ENCODE measurements at places on chromosomes 2 and 18. TPM values are rescaled to one million over a fixed set of nuclear protein-coding genes. Genes with fewer than 3 reads are reported as not detected.

GRCh38 chr2:189514104-189514503, 66.5 kb downstream of the SLC40A1 start:
- DNase-seq: no peak
- no peaks in the 10 kb centered on the region for H3K4me1 ChIP-seq
- no peaks in the 10 kb centered on the region for H3K27me3 ChIP-seq
- no peak overlapping the region for H3K4me3 ChIP-seq
- no peaks in the 10 kb centered on the region for H3K36me3 ChIP-seq

GRCh38 chr2:30701782-30702181, 105.5 kb downstream of the CAPN13 start:
- no peak for DNase-seq
- H3K27me3 ChIP-seq: no peaks in the 10 kb centered on the region
- H3K4me3 ChIP-seq: no peak overlapping the region
- H3K4me1 ChIP-seq: peaks cover 18% of the 10 kb centered on the region
- H3K27ac ChIP-seq: no peak overlapping the region
- H3K36me3 ChIP-seq: no peaks in the 10 kb centered on the region

GRCh38 chr2:9112079-9112721, 94.4 kb upstream of the ASAP2 start:
- no peaks in the 10 kb centered on the region for H3K27me3 ChIP-seq
- H3K36me3 ChIP-seq: no peaks in the 10 kb centered on the region
- H3K4me3 ChIP-seq: no peak overlapping the region
- no peak for DNase-seq

DNA sequence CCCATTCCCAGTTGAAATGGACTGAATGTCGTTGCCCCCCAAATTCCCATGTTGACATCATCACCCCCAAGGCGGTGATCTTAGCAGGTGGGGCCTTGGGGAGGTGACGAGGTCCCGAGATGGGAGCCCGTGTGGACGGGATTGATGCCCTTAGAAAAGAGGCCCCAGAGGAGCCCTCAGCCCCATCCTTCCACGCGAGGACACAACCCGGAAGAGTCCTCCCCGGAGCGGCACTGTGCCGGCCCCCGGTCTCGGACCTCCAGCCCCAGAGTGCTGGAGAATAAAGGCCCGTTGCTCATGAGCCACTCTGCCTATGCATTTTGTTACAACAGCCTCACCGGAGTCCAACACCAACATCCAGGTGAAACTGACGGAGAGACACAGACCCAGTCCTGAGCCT, 30.4 kb upstream of the SALL3 start:
- H3K4me3 ChIP-seq: no peak overlapping the region
- no peaks in the 10 kb centered on the region for H3K4me1 ChIP-seq
- H3K36me3 ChIP-seq: no peaks in the 10 kb centered on the region
- H3K27ac ChIP-seq: no peak overlapping the region
- DNase-seq: no peak

- H3K4me1 ChIP-seq: peaks cover 11% of the 10 kb centered on the region
- no peaks in the 10 kb centered on the region for H3K27me3 ChIP-seq
- no peaks in the 10 kb centered on the region for H3K36me3 ChIP-seq
- H3K27ac ChIP-seq: no peak overlapping the region
- no peak for DNase-seq
These were observed 21.2 kb upstream of the NCKAP5 start for GRCh38 chr2:133589456-133589855.

DNA sequence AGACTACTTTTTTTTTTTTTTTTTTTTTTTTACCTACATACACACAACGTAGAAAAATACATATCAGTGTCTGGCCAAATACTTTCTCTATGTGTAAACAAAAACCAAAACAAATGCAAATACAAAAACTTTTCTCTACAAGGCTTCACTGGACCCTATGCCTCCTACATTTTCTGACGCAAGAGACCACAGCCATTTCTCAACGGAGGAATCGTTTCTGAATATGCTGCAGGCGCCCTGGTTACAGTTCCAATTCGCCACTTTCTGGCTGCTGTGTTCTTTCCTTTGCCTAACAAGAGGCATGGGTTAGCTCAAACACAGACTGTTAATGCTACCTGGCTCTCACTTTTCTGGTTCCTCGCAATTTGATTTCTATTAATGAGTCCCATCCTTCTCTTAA, 96.4 kb downstream of the EPB41L3 start:
- DNase-seq: no peak
- H3K4me3 ChIP-seq: no peak overlapping the region
- H3K4me1 ChIP-seq: no peaks in the 10 kb centered on the region
- H3K27ac ChIP-seq: no peak overlapping the region
- no peaks in the 10 kb centered on the region for H3K36me3 ChIP-seq

The DSC3 gene
- 0.22 TPM for polyA plus RNA-seq

The METTL8 gene
- polyA plus RNA-seq: 4.2 TPM

- H3K27ac ChIP-seq: no peak overlapping the region
- no peak overlapping the region for H3K4me3 ChIP-seq
- H3K36me3 ChIP-seq: no peaks in the 10 kb centered on the region
- no peaks in the 10 kb centered on the region for H3K4me1 ChIP-seq
These were observed 26.8 kb downstream of the ITM2C start for GRCh38 chr2:230891509-230891908.

DNA sequence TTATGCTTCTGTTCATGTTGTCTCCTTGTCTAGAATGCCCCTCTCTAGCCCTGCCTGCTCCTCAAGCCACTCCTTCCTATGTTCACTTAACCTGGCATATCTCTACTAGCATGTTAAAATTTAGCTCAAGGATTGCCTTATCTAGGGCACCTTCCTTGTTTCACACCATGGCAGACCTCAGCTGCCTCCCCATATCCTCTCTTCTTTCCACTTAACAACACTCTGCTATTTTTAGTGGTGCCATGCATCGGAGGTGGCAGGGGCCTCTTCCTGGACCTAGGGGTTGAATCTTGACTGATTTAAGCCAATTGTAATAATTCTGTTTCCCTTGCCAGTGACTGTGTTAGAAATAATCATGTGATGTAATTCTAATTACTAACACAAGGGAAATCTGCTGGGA, 36.9 kb upstream of the FAM98A start:
- no peak overlapping the region for H3K4me3 ChIP-seq
- no peaks in the 10 kb centered on the region for H3K4me1 ChIP-seq
- no peak for DNase-seq
- no peaks in the 10 kb centered on the region for H3K27me3 ChIP-seq

DNA sequence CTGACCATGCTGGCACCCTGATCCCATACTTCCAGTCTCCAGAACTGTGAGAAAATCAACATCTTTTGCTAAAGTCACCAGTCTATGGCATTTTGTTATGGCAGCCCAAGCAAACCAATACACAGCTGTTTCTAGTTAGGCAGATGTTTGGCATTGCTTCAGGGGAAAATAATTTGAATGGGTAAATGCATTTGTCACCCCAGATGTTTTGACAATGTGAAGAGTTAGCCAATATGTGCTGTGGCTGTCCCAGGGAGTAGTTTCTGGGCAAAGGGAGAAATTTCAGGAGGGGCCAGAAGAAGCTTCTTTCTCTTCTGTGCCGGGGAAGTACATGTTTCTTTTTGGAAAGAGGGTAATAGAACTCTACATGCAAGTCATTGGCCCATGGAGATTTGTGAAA, 619.0 kb downstream of the SLC4A3 start:
- no peaks in the 10 kb centered on the region for H3K36me3 ChIP-seq
- no peak overlapping the region for H3K4me3 ChIP-seq
- no peak overlapping the region for H3K27ac ChIP-seq

GRCh38 chr2:26363323-26363722, 16.7 kb upstream of the ADGRF3 start:
- no peak for DNase-seq
- no peak overlapping the region for H3K4me3 ChIP-seq
- H3K27ac ChIP-seq: no peak overlapping the region
- H3K36me3 ChIP-seq: peaks cover 20% of the 10 kb centered on the region

The ANO7 gene
- polyA plus RNA-seq: 0.69 TPM

The FASTKD2 gene
- 10.9 TPM for polyA plus RNA-seq

The SPATA3 gene
- not detected for polyA plus RNA-seq

The GKN2 gene
- polyA plus RNA-seq: not detected

GRCh38 chr18:75287700-75288099, 77.1 kb downstream of the TSHZ1 start:
- H3K27ac ChIP-seq: no peak overlapping the region
- H3K27me3 ChIP-seq: no peaks in the 10 kb centered on the region
- H3K4me1 ChIP-seq: no peaks in the 10 kb centered on the region

- peaks cover 49% of the 10 kb centered on the region for H3K4me1 ChIP-seq
- no peaks in the 10 kb centered on the region for H3K27me3 ChIP-seq
- peak; percentile 83 for DNase-seq
- H3K36me3 ChIP-seq: peaks cover 10% of the 10 kb centered on the region
- H3K4me3 ChIP-seq: no peak overlapping the region
- H3K27ac ChIP-seq: peak overlapping the region; percentile 73
These were observed 30.5 kb downstream of the DNMT3A start for GRCh38 chr2:25310965-25311864.

GRCh38 chr2:109340381-109340780, 211.4 kb downstream of the SH3RF3 start:
- no peak overlapping the region for H3K27ac ChIP-seq
- no peaks in the 10 kb centered on the region for H3K27me3 ChIP-seq
- H3K4me1 ChIP-seq: peaks cover 5% of the 10 kb centered on the region
- H3K36me3 ChIP-seq: no peaks in the 10 kb centered on the region

The CD28 gene
- 0.08 TPM for polyA plus RNA-seq

GRCh38 chr2:178106053-178106452, 6.2 kb upstream of the RBM45 start:
- no peaks in the 10 kb centered on the region for H3K36me3 ChIP-seq
- no peak overlapping the region for H3K4me3 ChIP-seq
- H3K27me3 ChIP-seq: no peaks in the 10 kb centered on the region
- no peaks in the 10 kb centered on the region for H3K4me1 ChIP-seq

GRCh38 chr18:77777163-77777562, 527.5 kb downstream of the GALR1 start:
- H3K4me1 ChIP-seq: no peaks in the 10 kb centered on the region
- H3K4me3 ChIP-seq: no peak overlapping the region
- no peaks in the 10 kb centered on the region for H3K27me3 ChIP-seq
- no peak overlapping the region for H3K27ac ChIP-seq

The ANKRD62 gene
- polyA plus RNA-seq: not detected

- H3K27me3 ChIP-seq: no peaks in the 10 kb centered on the region
- no peak for DNase-seq
These were observed 8.6 kb upstream of the PLEKHM3 start for GRCh38 chr2:208033701-208034502.

DNA sequence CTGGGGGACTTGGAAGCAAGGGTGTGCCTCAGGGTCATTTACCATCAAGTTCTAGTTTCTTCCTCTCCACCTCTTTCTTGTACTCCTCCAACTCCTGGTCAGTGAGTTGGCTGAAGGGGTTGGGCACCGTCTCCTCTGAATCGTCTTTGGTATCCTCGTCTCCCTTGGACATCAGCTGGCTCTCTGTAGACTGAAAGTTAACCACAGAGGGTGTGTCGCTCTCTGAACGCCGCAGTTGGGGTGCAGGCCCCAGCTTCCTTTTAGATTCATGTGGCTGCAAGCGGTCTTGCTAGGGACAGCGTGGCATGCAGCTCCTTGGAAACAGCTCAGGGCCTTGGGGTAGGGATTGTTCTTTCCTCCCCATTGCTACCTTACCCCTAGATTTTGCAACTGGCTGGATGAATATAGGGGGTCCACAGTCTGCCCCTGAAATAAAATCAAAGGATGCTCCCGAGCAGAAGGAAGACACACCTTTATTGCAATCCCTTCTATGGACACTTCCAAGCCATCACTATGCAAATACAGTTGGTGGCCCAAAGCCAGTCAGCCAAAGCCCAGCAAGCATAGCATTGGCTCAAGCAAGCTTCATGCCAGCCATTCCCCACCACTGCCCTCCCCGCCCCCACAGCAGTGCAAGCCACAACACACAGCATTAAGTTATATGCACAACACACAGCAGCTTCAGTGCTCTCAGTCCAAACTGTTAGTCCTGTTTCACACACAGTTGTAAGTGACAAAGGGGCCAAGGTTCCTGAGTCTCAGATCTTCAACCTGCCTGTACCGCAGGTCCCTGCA, 93.2 kb downstream of the ADD2 start:
- H3K27ac ChIP-seq: no peak overlapping the region
- no peak overlapping the region for H3K4me3 ChIP-seq

The NFATC1 gene
- polyA plus RNA-seq: 10.5 TPM

GRCh38 chr18:60599267-60599666, 226.7 kb upstream of the MC4R start:
- no peak for DNase-seq
- no peak overlapping the region for H3K4me3 ChIP-seq
- no peaks in the 10 kb centered on the region for H3K27me3 ChIP-seq

The AKAIN1 gene
- polyA plus RNA-seq: not detected

- H3K4me1 ChIP-seq: no peaks in the 10 kb centered on the region
- H3K27me3 ChIP-seq: no peaks in the 10 kb centered on the region
- no peak overlapping the region for H3K4me3 ChIP-seq
- H3K27ac ChIP-seq: no peak overlapping the region
These were observed 33.8 kb downstream of the UBXN4 start for GRCh38 chr2:135775420-135775819.

DNA sequence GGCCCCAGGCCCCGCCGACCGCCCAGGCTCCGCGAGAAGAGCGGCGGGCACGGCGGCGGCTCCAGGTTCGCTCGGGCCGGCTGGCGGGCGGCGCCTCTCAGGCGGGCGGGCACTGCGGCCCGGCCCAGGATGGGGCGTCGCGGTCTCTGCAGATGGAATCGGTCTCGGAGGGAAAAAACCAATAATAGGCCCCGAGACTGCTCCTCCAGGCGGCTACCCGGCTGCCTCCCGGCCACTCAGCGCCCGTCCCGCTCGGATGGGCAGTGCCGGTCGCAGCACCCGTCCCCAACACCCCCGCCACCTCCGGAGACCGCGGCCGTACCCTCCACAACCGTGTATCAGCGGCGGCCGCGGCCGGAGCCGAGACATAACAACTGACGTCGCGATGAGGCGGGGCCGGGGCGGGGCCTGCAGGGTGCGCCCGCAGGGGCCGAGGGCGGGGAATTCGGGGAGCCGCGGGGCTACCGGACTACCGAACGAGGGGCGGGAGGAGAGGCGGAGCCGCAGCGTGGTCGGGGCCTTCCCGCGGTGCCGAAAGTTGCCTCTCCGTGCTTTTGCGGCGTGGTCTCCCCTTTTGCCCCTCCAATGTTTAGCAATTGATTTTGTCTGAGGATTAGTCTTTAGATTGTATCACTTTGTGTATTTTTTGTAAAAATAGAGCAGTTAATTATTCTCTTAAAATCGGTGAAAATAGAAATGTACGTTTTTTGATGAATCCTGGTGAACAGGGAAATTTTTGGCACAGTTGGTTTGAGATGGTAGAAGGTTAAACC, at the start of gene RNF103:
Gene RNF103 (minus strand): TSS at position 372 of the 773 bp plus-strand sequence. CDS start 979 bp downstream, outside the sequence.
- peak; percentile 98 for DNase-seq
- H3K36me3 ChIP-seq: peaks cover 14% of the 10 kb centered on the region
- peaks cover 4% of the 10 kb centered on the region for H3K4me1 ChIP-seq
- H3K27me3 ChIP-seq: no peaks in the 10 kb centered on the region
- peak within 1 kb of the TSS; percentile 88 for H3K4me3 ChIP-seq

The SIX2 gene
- polyA plus RNA-seq: 2.0 TPM

The COL4A4 gene
- polyA plus RNA-seq: 1.3 TPM

GRCh38 chr2:32523686-32524085, 104.2 kb upstream of the TTC27 start:
- no peak overlapping the region for H3K4me3 ChIP-seq
- H3K27me3 ChIP-seq: no peaks in the 10 kb centered on the region
- no peak for DNase-seq
- no peaks in the 10 kb centered on the region for H3K4me1 ChIP-seq
- H3K27ac ChIP-seq: no peak overlapping the region

The TTC39C gene
- polyA plus RNA-seq: 2.3 TPM
